ENCODE measurements at places on chromosomes 16 and 17.
A peak's percentile ranks its signal among the peaks of the same experiment; 100 is the strongest.

DNA sequence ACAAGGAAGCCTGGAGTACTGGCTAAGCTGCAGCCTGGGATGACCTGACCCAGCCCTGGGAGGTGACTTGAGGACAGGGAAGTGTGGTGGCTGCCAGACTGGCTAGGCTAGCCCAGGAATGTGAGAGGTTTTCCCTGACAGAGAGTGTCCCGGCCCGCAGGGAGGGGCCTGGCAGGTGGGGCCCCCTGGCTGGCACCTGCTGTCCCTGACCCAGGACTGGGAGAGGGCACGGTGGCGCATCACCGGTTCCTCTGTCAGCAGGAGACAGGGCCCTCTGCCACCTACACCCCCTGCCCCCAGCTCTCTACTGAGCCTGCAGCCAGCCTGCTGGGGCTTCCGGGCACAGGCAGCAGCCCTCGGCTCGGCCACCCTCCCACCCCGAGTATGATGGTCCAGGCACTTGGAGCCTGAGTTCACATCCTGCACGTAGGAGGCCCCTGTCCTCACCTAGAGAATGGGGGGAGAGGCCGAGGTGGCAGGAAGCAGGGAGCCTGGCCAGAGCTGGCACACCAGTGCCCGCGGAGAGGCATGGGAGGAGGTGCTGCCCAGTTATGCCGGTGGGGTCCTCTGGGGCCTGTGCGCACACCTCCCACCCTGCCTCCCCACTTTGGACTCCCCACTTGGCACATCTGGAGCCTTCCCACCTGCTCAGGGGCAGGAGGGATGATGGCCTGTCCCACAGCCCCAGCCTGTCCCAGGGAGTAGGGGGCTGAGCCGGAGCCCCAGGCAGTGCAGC, 528 bp downstream of the PRSS27 start:
- DNase-seq = no peak

GRCh38 chr16:49262501-49262900, 19.1 kb downstream of the CBLN1 start:
- DNase-seq = no peak

DNA sequence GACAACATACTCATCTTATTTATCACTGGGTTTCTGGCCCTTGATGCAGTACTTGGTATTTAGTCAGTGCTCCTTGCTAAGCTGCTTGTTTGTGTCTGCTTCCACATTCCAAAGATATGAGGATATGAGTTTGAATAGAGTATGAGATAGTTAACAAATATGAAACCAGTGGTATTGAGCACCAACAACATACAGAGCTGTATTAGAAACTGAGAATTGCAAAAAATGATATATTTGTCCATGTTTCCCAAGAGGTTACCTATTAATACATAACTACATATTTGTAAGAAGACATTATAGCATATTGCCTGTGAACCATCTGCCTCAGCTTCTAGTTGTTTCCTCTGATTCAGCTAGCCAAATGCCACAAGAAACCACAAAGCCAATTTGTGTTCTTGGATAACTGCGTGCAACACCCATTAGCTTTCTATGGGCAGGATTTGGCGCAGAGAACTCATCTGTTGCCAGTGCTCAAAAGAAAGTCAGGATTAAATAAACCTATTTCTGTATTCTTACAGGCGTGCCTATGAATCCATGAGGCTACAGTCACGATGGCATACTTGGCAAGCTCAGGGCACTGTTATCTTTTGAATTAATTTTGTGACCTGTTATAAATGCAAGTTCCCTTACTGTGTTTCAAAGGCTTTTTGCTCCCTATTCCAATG, 194.4 kb downstream of the MAP2K6 start:
- no peak for DNase-seq

GRCh38 chr16:59913666-59914065, 1179.5 kb upstream of the GOT2 start:
- DNase-seq = no peak

DNA sequence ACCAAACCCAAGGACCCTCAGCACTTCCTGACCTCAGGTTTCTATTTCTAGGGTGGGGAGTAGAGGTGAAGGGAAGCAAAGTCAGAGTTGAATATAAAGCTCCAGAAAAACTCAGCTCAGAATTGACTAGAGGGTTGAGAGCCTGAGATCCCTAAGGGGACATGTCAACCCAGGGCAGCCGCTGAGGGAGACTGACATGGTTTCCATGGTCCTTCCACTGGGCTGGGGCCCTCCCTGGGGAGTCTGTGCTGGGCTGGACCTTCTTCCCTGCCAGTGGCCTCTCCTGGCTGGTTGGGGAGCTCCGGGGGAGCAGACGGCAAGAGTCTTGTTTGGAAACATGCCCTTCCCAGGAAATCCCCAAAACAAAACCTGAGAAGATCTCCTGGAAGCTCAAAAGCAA, 121.3 kb downstream of the METRNL start:
- no peak for DNase-seq

- no peak for DNase-seq
Measured at GRCh38 chr16:47624563-47624962, 163.4 kb downstream of the PHKB start.

- DNase-seq = peak; percentile 65
Measured at GRCh38 chr16:3095869-3096268, 3.2 kb downstream of the ZSCAN10 start.

DNA sequence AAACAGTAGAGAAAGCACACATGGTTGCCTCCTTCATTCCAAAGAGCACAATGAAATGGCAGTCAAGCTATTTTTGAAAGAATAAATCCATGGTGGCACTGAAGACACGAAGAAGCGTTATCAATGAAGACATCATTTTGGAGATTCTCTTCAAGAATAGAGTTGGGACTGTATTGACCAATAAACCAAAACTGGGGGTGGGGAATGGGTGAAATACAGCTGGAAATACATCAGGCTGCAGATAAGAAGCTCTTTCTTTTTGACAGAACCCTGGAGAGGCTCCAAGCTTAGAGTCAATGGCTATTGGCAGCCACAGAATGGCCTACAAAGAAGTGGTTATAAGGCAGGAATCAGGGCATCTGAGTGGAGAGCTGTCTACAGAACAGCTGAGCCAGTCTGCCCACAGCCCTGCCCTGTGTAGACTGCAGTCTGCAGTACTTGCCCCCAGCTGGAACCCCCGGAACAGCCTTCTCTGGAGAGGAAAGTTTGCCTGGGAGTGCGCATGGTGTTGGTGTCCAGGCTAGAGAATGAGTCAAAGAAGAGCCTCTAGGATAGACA, 100.4 kb downstream of the STX8 start:
- no peak for DNase-seq

- DNase-seq = no peak
Measured at GRCh38 chr16:66395806-66396555, 29.5 kb downstream of the CDH5 start.

DNA sequence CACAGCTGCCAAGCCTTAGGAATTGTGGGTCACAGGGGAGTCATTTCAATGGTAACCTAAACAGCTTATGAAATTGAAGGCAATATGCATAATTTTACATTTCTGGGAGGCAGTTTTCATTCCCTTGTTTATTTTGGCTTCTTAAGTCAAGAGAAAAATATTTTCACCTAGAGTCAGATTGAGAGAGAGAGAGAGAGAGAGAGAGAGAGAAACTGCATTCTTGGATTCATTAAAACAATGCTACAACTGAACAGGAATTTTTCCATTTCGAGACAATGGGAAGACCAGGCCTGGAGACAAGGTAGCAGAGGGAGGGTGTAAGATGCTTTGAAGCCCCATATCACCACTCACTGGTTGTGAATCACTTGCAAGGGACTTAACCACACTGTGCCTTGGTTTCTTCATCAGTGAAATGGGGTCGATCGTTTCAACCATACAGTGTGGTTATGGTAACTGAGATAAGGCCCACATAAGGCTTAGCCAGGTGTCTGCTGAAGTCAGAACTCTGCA, 224.7 kb upstream of the IRX3 start:
- no peak for DNase-seq

DNA sequence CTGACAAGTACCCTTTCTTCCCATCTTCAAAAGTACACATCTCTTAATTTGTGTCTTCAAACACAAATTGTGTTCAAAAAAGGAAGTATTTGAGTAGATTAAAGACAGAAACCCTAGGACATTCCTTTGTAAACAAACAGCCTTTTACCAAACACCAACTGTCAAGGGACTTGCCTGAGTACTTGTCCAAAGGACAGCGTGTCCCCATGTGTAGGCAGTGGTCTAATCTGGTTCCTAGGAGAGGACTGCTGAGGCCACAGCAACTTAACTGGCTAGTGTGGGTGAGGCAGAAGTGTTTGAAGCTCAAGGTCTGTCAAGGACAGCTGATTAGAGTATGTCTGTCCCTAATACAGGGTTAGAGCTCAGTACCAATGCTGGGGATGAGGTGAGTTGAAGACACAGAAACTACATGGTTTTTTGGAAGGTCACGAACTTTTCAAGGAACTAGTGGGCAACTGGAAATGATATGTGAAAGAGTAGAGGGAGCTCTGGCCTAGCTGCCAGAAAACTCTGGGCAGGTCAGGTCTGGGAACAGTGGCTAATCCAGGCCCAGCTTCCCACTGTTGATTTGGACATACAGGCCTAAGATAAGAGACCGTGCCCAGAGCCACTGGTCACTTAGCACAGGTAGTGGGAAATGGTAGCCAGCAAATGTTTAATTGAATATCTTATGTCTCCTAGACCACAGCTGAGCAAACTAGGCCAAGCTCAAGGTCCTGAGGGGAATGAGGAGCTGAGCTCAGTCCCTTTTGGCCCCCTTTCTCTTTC, 10.1 kb downstream of the HMOX2 start:
- DNase-seq = no peak

DNA sequence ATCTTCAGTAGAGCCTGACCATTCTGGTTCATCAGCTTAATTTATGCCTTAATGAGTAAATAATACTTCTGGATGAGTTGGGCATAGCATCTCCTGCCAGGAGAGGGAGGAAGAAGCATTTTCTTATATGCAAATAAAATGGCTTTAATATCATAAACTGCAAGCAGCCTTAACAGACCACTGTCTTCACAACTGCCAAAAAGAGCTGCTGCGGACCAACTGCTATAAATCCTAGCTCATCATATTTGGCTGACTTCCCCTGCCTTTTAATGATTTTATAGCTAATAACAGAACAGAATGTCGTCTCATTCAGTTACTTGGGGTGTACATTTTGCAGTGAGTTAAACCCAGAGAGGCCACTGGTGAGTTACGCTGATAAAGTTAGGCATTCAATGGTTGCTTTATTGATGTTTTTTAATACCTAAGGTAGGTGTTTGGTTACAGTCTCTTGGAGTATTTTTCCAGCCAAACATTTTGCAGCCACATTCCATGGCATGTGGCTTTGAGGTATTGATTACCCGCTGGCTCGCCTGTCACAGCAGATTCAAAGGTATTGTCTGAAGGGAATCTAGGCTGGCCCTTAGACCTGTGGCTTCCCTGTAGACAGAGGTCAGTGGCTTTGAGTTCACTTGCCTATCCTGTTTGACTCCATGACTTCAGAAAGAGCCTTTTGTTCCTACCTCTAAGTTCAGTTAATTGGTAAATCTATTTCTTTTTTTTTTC, 16.4 kb downstream of the FAM20A start:
- DNase-seq = no peak

GRCh38 chr16:11576427-11577289, 10.1 kb downstream of the LITAF start:
- DNase-seq = no peak

- peak; percentile 19 for DNase-seq
Measured at GRCh38 chr16:80591071-80591915, 50.5 kb downstream of the DYNLRB2 start.

- DNase-seq = no peak
Measured at GRCh38 chr17:56849131-56849530, 15.2 kb downstream of the DGKE start.

GRCh38 chr17:82349287-82349701, 9.8 kb upstream of the TEX19 start:
- DNase-seq = no peak

DNA sequence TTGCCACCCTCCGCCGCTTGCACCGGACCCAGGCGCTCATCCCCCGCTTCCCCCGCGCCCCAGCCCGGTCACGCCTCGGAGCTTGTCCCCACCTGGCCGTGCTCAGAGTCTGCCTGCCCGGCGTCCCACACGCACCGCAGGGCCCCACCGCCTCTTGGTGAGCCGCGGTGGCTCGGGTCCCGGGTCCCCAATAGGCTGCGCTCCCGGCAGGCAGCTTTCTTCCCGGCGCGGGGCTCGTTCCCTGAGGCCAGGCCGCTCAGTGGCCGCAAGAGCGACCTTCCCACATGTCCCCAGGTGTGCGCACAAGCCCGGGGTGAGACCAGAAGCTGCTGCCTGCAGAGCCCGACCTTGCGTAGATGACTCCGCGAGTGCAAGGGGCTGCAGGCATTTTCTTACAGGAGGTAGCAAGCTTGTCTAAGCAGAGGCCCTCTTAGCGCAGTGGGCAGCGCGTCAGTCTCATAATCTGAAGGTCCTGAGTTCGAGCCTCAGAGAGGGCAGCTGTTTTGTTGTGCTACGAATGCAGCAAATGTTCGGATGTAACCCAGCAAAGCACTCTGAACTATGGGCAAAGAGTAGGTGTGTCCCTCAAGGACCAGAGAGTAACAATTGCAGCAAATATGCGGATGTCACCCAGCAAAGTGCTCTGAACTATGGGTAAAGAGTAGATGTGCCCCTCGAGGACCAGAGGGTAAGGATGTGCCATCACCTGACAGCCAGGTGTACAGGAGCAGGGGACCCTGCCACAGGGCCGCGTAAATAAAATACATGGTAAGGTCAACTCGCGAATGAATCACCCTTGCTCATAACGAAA, 15.6 kb downstream of the TLE7 start:
- no peak for DNase-seq

DNA sequence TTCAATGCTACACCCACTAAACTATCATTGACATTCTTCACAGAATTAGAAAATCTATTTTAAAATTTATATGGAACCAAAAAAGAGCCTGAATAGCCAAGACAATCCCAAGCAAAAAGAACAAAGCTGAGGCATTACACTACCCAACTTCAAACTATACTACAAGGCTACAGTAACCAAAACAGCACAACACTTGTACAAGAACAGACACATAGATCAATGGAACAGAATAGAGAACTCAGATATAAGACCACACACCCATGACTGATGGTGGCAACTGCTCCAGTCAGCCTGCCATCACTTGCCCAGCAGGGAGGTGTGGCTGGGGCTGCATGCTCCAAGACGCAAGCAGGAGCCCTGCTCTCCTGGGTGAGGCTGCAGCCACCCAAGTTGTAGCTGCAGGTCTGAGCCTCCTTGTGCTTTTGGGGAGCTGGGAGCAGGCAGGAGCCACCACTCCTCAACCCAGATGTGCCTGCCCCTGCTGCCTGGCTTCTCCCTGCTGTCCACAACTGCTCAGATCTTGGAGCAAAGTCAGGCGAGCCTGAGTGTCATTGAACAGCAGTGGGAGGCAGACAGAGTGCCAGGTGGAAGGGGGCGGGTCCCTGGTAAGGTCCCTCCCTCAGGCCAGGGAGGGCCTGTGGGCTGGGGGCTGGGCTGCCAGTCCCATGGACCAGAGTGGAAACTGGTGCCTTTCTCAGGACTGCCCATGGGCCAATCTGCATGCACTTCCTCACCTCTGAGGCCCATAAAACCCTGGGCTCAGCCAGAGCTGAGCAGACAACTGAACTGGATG, 24.7 kb downstream of the SSH2 start:
- no peak for DNase-seq

DNA sequence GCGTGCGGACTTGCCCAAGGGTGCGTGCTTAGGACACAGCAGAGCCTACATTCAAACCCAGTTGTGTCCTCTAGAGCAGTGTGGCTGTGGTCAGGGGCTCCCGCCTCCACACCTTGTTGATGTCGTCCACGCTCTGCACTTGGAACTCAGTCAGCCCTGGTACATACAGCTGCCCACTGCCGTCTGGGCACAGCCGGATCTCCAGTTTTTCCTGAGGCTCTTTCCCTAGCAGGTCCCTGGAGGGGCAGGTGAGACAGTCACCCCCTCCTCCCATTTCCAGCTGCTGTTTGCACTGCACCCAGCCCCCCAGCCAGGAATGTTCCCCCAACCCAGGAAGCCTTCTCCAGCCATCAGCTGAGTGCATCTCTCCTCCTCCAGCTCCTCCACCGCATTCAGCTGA, 25.7 kb downstream of the KATNB1 start:
- no peak for DNase-seq

- no peak for DNase-seq
Measured at GRCh38 chr17:75689441-75689873, 22.3 kb downstream of the SAP30BP start.

All from activated naive CD4-positive, alpha-beta T cell treated with Interleukin-2 at 50 U/mL for 16 hours (primary cell).